ENCODE measurements at places on chromosomes 1 and 21.

DNA sequence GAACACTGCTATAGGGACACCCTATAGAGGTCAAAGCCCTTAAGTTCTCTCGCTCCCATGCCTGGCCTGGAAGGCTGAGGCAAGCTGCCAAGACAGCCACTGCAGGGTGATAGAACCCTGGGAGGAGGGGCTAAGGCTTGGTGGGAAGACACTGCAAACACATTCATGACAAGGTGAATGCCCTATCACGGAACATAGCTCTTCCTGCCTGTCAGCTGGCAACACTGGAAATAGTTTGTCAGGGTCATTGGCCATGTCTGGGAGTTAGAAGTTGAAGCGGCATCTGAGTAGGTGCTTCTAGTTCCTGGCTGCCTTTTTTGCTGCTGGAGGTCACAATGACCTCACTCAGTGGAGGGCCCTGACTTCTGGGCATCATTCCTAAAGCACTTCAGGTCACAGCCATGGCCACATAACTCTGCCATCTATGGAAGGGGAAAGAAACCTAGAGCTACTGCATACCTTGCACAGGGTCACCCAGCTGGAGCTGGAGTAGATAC is 4.2 kb downstream of the FABP3 start:
- no peak for DNase-seq

GRCh38 chr1:225713281-225713680 is 60.4 kb upstream of the ENAH start:
- DNase-seq, result no peak

DNA sequence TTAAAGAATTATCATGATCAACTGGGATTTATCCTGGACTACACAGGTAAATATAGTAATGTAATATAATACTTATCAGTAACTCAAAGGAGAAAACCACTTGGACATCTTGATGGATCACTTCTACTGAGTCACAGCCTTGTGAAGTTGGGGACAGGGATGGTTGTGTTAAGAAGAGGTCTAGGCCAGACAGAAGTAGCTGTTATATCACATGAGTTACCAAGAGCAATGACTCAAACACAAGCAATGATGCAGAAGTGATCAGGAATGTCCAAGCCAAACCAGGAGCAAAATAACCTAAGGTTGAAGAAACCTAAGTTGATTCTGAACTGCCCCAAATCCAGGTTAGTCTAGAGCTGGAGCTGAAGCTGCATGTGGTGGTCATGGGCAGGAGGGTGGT is 424.5 kb upstream of the DAB1 start:
- DNase-seq, result no peak

DNA sequence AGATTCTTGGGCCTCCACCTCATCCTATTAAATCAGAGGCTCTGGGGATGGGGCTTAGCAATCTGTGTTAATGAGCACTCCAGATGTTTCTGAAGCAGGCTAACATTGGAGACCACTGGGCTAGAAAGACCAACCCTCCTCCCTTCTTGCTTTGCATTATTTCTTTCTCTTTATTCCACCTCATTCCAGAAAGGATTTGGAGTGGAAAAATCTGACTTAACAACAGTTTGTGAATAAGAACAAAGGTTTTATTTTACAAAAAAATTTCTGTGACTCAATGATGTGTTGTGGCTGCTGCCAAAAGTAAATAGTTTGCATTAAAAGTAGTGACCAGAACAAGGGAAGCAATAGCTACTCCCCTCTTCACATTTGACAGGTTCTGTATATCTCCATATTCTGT is 79.4 kb downstream of the TGFB2 start:
- DNase-seq, result no peak

DNA sequence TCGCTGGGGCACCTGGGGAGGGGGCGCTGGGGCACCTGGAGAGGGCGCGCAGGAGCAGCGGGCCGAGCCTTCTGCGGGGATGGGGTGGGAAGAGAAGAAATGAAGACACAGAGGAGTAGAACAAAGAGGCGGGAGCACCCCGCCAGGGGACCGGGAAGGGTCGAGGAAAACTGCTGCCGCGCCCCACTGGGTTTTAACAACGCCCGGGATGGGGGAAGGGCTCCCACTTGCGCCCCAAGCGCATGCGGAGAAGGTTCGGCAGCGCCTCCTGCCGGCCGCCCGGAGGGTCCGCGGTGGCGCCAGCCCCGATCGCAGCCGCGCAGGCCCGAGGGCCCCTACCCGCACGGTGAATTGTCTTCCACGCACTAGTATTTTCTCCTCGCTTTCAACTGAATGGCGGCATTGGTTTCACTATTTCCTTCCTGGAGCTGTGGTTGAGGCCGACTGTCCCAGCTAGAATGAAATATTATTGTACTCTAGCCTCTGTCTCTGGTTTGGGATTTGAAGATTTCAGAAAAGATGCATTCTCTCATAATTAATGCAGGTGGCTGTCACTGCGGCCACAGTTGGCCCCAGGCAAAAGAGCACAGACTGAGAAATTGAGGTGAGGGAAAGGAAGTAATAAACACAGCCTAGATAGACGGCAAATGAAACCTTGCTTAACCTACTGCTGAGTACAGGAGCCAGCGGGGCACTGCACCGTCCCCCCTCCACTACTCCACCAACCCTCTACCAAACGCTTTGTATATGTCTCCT is 57.3 kb downstream of the MAB21L3 start:
- DNase-seq, result peak; percentile 68

DNA sequence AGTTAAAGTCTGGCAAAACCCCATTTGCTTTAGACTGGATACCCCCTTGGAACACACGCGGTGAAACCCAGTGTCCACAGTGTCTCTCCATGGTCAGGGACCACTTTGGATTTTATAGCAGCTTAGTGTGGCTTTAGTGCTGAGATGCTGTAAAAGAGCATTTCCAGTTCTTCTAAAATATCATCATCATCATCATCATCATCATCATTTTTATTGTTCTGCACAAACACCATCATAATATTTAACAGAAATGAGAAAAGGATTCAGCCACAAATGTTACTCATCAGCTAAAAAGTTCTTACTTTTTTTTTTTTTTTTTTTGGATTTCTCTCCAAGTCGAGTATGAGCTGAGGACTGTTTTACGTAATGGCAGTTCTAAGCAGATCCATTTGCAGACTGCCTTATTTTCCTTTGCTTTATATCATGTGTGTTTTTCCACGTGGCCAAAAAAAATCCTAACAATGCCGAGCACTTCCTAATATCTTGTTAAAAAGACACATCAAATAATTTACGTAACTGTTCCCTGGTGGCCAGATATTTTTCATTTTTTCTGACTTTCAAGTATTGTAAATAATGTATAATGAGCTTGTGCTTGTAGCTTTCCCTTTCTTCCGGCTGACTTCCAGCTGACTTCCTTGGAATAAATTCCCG is 62.8 kb downstream of the EVA1C start:
- DNase-seq, result no peak

- no peak for DNase-seq
These were observed 26.1 kb downstream of the PKP1 start for GRCh38 chr1:201309416-201309815.

GRCh38 chr1:66396212-66396890 is 137.6 kb upstream of the SGIP1 start:
- no peak for DNase-seq

GRCh38 chr1:89908672-89909436 is 86.1 kb upstream of the ZNF326 start:
- no peak for DNase-seq

- DNase-seq, result no peak
These were observed 14.4 kb downstream of the S100A16 start for GRCh38 chr1:153598309-153599172.
